Skin of body (tissue), 3 donors: ENCODE measurements at places on chromosomes 12 and 14.

DNA sequence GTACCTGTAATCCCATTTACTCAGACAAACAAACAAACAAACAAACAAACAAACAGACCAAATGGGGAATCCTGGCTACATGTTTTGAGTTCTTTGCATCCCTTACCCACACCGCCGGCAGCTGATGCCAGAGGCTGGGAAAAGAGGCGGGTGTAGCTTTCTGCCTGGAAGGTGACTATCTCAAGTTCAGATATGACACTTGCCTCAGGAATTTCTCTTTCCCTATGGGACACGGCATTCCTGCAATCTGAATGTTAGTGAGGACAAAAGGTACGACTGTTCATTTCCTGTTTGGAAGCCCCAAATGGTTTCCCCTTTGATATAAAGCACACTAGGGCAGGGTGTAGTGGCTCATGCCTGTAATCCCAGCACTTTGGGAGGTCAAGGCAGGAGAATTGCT is 2.9 kb downstream of the MYL2 start:
- no peak for DNase-seq

DNA sequence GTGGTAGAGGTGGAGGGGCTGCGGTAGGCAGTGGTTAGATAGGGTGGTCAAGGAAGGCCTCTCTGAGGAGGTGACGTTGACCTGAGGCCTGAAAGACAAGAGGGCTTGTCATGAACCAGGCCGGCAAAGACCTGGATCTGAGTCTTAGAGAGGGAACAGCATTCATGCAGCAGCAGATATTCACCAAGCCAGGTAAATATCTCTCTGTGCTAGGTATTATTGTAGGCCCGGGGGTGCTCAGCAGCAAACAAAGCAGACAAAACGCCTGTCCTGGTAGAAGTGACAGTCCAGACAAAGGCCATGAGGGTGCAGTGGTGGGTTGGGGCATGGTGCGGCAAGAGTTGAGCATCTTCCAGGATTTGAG is 117.6 kb downstream of the PTPN11 start:
- DNase-seq, result no peak

- no peak for DNase-seq
Observed at GRCh38 chr12:112549031-112549430, 130.3 kb downstream of the PTPN11 start.

- no peak for DNase-seq
Observed at GRCh38 chr14:29668201-29668600, 259.4 kb downstream of the PRKD1 start.

DNA sequence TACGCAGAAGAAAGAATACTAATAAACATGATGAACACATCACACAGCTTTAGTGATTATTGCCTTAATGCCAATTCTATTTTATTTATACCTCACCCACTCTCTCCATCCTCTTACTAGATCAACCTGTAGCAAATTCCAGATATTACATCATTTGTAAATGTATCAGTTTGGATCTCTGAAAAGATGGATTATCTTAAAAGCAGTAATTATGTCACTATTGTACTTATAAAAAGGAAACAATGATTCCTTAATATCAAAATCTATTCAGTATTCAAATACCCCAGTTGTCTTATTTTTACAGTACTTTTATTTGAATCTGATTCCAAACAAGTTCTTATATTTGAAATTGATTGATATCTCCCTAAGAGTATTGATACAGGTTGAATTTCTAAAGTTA is 892.8 kb upstream of the MDGA2 start:
- DNase-seq, result no peak

- no peak for DNase-seq
Observed at GRCh38 chr14:49918706-49919105, 25.8 kb downstream of the ARF6 start.

GRCh38 chr14:84783511-84783910 is 746.4 kb upstream of the FLRT2 start:
- DNase-seq, result no peak

GRCh38 chr14:92922883-92923743 is at the start of gene CHGA:
TSS of gene CHGA (plus strand) at chr14:92923150. CDS start at chr14:92923360, 210 bp downstream.
- DNase-seq, result no peak

GRCh38 chr12:77751939-77752338 is 78.8 kb upstream of the NAV3 start:
- DNase-seq, result no peak

DNA sequence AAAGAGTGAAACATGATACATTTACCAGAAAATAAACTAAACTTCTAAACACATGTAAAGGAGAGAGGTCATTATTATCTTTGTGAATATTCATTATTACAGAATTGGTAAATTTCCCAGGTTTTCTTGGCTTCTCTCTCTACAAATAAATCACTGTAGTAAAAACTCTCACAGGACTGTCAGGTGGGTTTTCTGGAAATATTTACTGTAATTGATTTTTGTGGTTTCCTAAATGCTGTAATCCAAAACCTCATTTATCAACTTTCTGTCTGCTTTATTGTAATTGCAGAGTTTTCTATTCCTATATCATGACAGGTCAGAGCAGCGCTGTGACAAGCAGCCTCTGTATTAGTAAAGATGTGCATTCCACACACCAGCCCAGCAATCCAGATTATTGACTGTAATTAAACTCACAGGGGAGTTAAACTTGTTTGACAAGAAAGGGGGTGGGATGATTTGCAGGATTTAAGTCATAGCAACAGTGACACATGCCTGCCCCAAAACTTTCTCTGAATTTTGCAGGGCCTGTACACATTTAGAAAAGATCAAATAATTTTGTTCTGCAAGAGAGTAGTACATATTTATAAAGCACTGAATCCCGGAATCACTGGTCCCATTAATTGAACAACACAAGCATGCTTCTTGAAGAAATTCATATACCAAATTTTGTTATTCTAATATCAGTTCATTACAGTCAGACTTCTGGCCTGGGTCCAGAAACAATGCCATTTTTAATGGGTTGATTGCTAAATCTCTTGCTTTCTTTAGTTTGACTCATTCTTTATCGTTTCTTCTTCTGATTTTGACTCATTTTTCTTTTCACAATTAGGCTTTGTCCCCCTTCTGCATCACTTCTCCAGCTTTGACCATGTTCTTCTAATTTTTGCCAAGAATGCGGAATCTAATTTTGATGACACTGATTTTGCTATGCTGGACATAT is 42.2 kb downstream of the PTPRO start:
- no peak for DNase-seq

GRCh38 chr12:116556964-116557698 is 2.0 kb upstream of the MAP1LC3B2 start:
- no peak for DNase-seq

- DNase-seq, result peak; percentile 38
Observed at GRCh38 chr14:47392326-47392725, 283.1 kb downstream of the MDGA2 start.

DNA sequence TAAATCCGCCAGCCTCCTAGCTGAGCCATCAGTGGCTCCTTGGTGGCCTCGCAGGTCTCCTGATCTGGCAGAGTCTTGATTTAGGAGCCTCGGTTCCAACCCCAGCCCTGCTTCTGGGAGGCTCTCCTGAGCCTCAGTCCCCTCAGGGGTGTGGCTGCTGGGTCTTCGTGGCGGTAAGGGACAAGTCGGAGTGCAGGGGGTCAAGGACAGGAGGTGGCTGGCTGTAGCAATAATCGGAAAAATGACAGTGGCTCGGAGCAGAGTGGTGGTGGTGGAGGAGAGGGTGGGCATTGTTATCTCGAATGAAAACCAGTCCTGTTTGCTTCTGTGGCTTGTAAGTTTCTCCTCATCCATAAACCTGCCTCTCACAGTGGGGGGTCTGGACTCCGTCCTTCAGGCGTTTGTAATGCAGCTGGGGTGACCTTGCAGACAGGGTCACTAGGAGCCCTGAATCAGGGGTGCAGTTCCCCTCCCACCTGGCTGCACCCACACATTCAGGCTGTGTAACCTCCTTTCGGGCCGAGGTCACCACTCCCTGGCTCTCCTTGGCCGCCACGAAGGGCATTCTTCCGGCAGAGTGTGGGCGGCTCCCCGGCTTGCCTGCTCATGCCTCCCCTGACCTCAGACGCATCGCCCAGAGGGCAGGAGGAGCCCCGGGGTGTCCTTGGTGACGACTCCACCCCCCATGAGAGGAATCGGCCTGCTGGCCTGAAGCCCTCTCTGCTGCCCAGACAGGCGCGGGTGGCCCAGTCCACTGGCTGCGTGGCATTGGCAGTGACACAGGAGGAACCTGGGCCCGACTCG is 8.1 kb downstream of the BCL7A start:
- DNase-seq, result no peak

- peak; percentile 42 for DNase-seq
Observed at GRCh38 chr14:81450100-81450531, 50.0 kb upstream of the STON2 start.

DNA sequence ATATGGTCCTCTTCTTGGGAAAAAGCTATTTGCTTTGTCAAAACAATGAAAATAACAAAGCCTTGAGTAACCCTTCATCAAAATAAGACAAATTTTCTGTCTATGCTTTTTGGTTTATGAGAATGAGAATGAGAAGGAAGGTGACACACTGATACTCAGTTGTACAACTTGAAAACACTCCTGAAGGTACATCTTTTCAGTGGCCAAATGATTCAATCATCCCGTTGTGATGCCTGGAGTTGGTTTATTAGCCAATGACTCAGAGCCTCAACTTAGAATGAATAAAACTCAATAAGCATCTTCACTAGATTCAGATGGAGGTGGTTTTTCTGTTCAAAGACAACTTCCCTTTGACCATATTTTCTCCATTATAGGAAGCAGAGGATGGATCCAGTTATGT is 7.8 kb upstream of the CALM1 start:
- DNase-seq, result no peak

DNA sequence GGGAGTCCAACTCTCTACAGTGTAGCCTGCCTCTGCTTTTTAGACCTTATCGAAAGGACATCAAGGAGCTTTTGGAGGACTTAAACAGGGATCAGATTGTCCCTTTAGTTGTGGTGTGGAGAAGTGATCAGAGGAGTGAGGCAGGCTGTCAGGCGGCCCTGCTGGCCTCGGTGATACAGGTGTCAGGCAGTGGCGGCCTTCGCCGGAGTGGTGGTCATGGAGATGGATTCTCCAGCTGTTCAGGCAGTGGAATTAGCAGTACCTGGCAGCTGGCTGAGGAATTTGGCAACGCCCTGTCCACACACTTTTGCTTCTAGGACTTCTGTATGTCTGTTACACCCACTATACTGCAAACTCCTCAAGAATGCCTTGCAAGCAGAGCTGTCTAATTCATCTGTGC is 4.2 kb upstream of the CLMN start:
- DNase-seq, result no peak

- no peak for DNase-seq
Observed at GRCh38 chr14:71193663-71194062, 286.4 kb downstream of the PCNX1 start.

GRCh38 chr12:116734156-116734768 is 3.6 kb downstream of the SPRING1 start:
- no peak for DNase-seq

GRCh38 chr14:63848890-63849289 is 3.9 kb upstream of the SYNE2 start:
- no peak for DNase-seq

GRCh38 chr12:22409377-22410164 is 75.1 kb upstream of the ST8SIA1 start:
- no peak for DNase-seq

DNA sequence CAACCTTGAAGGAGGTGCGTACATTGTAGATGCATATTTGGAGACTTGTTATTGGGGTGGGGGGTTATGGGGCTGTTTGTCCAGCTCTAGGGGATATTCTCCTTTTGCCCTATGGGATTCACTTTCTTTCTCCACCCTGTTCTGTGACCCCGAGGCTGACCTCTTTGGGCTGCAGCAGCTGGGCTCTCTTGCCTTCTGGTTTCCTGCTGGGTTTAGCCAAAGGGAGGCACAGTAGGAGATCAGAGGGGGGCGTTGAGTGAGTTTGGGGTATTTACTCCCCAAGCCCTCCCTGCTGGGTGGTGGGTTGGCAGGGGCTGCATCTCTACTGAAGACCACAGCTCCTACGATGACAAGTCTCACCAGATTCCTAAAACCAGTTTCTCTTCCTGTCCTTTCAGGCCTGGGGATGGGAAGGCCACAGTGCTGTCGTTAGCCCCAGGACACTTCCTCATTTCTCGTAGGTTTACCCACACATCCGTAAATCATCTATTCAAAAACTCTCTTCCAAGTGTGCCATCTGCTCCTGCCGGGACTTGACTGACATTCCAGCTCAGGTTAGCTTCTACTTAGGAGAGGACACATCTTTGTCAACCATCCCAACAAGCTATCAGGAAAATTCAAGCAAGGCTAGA is 127.1 kb downstream of the TMEM30B start:
- DNase-seq, result no peak

GRCh38 chr12:91868054-91868453 is 277.6 kb downstream of the BTG1 start:
- DNase-seq, result no peak

GRCh38 chr12:28265435-28266042 is 75.3 kb downstream of the CCDC91 start:
- no peak for DNase-seq

DNA sequence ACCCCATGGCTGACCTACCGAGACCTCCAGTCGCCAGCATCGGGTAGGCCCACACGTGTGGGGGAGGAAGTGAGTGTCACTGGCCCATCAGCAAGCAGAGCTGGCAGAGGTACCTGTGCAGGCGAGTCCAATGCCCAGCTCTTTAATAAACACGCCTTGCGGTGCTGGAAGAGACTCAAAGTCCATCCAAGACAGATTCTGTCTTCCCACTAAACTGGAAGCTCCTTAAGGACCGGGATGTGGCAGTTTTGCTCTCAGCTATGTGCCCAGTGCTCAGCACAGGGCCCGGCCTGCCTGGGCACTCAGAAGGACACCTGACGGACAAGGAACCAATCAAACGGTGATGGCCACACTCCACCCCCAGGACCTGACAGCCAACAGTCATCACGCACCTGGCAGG is 65.0 kb downstream of the ITPK1 start:
- no peak for DNase-seq

DNA sequence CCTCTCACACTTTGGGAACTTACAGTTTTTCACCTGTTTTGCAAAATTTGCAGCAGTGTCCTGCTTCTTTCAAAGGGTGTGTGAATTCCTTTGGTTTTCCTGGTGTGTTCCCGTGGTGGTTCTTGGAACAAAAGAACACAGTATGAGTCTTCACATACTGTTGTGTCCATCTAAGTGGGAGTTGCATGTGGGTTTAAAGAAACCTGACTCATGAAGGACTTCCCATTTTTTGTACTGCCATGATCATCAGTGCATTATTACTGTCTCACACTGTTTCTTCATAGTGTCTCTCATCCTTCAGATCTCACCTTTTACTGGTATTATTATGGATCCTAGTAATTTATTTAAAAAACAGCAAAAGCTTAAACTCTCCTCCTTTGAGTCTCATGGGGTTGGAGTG is 3.8 kb upstream of the GZMH start:
- DNase-seq, result no peak

- no peak for DNase-seq
Observed at GRCh38 chr12:128879898-128880764, 26.9 kb downstream of the GLT1D1 start.
